Gastroesophageal sphincter (tissue), 4 donors: ENCODE measurements at places on chromosomes 2 and 18.

DNA sequence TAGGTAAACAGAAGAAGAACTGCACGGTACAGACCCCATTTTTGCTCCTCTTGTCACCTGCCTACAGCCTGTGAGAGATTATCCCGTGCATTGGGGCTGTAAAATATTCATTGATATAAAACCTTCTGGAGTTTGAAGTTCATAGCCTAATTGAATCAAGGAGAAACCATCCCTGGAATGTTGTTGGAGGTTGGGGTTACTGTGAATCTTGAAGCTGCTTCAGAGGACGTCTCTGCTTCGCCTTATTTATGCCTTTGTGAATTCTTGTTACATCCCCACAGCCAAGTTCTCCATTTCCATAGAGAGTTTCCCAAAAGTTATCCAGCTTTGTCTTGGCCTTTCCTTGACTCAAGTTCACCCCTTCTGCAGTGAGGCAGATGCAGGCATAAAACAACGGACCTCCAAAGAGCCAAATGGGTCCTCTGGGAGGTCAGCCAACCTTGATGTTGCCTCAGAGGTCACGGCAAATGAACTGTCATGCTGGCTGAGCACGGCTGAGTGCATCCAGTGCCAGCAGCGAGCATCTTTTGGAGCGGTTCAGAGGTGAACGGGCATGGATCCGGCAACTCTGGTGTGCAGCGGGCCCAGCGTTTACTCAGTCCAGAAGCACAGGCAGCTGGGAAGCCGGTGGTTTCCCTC lies 317.6 kb downstream of the PRKCE start:
- ATAC-seq = no peak

- ATAC-seq = peak; percentile 50
Measured at GRCh38 chr2:157784169-157784822, 91.8 kb downstream of the ACVR1 start.

DNA sequence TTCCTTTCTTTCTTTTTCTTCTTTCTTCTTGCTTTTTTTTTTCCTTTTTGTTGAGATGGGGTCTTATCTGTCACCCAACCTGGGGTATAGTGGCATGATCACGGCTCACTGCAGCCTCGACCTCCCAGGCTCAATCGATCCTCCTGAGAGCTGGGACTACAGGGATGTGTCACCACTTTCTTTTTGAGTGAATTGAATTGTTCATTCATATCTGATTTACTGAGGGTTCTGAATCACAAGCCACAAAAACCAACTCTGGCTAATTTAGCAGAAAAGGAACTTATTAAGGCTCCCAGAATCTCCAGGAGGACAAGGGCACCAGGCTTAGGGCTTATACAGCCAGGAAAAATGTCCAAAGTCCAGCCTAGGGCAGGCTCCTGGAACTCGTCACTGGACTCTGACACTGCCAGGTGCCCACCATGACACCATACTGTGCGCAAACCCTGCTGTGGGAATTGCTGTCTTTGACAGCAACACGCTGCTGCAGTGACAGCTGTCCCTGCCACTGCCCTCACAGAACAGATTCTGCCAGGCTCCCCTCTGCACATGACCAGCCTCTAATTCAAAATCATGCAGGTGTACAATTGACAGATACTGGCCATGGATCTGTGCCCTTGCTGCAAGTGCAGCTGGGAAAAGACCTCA lies 42.9 kb upstream of the EML6 start:
- ATAC-seq = no peak

- ATAC-seq = no peak
Measured at GRCh38 chr2:205232086-205232485, 450.2 kb upstream of the NRP2 start.

DNA sequence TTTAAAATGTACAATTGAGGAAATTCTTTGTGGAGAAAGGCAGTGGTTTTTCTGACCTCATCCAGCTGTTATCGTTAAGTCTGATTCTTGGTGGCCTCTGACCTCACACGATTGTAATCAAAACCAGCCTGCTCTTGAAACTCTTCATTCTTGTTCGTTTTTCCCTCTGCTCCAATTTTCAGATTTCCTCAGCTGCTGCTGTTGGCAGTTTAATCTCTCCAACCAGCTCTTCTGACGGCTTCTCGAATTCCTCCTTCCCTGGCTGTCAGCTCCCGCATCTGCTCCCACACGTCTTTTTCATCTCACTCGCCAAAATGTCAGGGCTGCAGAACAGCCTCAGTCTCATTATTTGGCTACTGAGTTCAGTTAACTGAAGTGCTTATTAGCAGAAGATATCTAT lies 136.1 kb downstream of the DCDC2C start:
- no peak for ATAC-seq

GRCh38 chr18:41621177-41621576 lies 333.9 kb upstream of the PIK3C3 start:
- ATAC-seq = no peak

GRCh38 chr2:41722668-41723369 lies 325.0 kb upstream of the PKDCC start:
- peak; percentile 51 for ATAC-seq
